Aorta (tissue), 5 donors: ENCODE measurements at places on chromosomes 5 and 9. TPM values are rescaled to one million over a fixed set of nuclear protein-coding genes. Genes with fewer than 3 reads are reported as not detected.

GRCh38 chr9:136527721-136528710, 17.8 kb downstream of the NOTCH1 start:
- no peak for DNase-seq
- H3K4me3 ChIP-seq: no peak overlapping the region
- no peaks in the 10 kb centered on the region for H3K27me3 ChIP-seq
- no peaks in the 10 kb centered on the region for H3K4me1 ChIP-seq
- H3K27ac ChIP-seq: no peak overlapping the region

GRCh38 chr5:117186751-117187150, 612.1 kb upstream of the SEMA6A start:
- no peaks in the 10 kb centered on the region for H3K4me1 ChIP-seq
- no peak for DNase-seq
- H3K27me3 ChIP-seq: no peaks in the 10 kb centered on the region
- H3K27ac ChIP-seq: no peak overlapping the region
- no peaks in the 10 kb centered on the region for H3K36me3 ChIP-seq

PCDHB12 gene
- polyA plus RNA-seq: 0.75 TPM

NR5A1 gene
- polyA plus RNA-seq: not detected

SPATA31D4 gene
- polyA plus RNA-seq: not detected

- H3K36me3 ChIP-seq: no peaks in the 10 kb centered on the region
- H3K4me1 ChIP-seq: no peaks in the 10 kb centered on the region
- H3K27me3 ChIP-seq: no peaks in the 10 kb centered on the region
- H3K4me3 ChIP-seq: no peak overlapping the region
- no peak for DNase-seq
- H3K27ac ChIP-seq: no peak overlapping the region
Measured at GRCh38 chr5:139872851-139873794, 77.5 kb downstream of the PSD2 start.

GRCh38 chr5:82426464-82427154, 148.5 kb upstream of the RPS23 start:
- no peak overlapping the region for H3K4me3 ChIP-seq
- peak overlapping the region; percentile 25 for H3K27ac ChIP-seq
- no peaks in the 10 kb centered on the region for H3K4me1 ChIP-seq

TRIP13 gene
- polyA plus RNA-seq: 1.3 TPM

GRCh38 chr9:95862343-95862742, 13.1 kb upstream of the ERCC6L2 start:
- peaks cover 2% of the 10 kb centered on the region for H3K36me3 ChIP-seq
- no peak for DNase-seq

DNA sequence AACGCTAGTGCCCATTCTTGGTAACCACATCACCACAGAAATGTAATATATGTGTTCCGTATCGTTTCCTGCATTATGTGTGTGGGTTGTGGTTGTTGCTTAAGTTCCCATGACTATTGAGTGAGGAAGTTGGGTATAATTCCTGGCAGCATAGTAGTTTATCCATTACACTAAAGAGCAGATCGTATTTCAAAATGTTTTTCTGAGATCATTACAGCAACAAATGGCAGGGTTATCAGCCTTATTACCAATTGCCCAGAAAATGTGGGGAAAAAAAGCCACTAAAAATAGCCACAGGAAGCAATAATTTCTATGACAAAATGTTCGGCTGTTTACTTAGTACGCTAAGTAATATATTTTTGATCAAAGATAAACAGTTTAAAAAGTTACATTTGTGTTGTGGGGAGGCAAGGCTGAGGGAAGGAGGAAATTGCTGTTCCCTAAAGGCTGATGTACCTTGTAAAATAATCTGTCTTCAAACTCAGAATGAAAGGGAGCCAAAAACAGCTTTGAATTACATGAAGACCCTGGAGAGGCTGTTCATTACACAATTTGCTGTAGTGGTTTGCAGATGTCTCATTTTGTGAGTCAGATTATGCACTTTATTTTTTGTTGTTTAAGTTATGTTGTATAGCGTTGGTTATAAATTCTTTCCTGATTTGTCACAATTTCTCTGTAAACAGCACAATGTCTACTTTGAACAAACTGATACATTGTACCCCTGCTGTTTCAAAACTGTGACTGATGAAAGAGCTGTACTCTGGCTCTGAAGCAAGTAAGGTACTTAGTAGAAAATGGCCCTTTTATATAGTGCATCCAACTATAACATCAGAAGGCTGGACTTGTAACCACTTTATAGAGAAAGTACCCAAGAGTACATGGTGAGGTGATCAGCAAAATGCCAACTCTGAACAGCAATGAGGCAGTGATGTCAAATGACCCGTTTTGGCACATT, 1028.5 kb downstream of the NR2F1-AS1 start:
- no peak overlapping the region for H3K4me3 ChIP-seq
- no peaks in the 10 kb centered on the region for H3K36me3 ChIP-seq
- no peak for DNase-seq
- no peak overlapping the region for H3K27ac ChIP-seq
- no peaks in the 10 kb centered on the region for H3K4me1 ChIP-seq
- H3K27me3 ChIP-seq: no peaks in the 10 kb centered on the region

DNA sequence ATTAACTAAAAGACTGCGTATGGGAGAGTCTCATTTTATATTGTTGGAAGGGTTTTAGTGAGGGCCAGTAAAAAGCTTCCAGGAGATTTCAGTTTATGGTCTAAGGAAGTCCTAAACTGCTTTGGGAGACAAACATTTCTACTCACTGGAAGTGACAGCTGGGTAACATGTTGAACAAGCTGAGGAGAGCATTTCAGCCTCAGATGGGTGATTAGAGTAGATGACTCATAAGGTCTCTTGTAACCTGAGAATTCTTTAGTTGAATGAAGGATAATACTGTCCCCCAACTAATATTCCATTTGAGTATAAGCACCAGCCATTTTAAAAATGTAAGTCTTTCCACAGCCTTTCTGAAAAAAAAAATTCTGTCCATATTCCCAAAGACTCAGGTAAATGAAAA, 218.0 kb upstream of the C9orf72 start:
- H3K36me3 ChIP-seq: no peaks in the 10 kb centered on the region
- H3K4me3 ChIP-seq: no peak overlapping the region
- DNase-seq: no peak
- H3K27ac ChIP-seq: no peak overlapping the region
- no peaks in the 10 kb centered on the region for H3K4me1 ChIP-seq
- H3K27me3 ChIP-seq: no peaks in the 10 kb centered on the region

PPP2R2B gene
- polyA plus RNA-seq: 9.0 TPM

PAXX gene
- 192 TPM for polyA plus RNA-seq

PCDHB15 gene
- polyA plus RNA-seq: 4.4 TPM

SPINK4 gene
- 129 TPM for polyA plus RNA-seq

SCGB3A2 gene
- polyA plus RNA-seq: 2.0 TPM

ENC1 gene
- polyA plus RNA-seq: 2.1 TPM

DNA sequence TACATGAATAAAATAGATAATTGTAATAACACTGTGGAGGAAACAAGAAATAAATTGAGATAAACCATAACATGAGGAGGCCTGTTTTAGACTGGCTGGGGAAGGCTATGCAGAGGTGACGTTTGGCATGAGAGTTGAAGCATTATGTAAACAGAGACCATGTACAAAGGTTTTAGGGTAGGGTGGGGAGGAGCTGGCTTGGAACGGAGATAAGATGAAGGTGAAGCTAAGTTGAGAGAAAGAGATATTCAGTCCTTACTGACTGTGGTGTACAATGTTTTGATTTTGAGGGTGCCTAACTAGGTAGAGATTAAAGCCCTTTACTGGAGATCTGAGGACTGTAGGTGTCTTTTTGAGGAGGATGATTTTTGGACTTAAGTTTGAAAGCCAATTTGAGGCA, 17.8 kb downstream of the MAN2A1 start:
- no peaks in the 10 kb centered on the region for H3K27me3 ChIP-seq
- DNase-seq: no peak
- H3K4me3 ChIP-seq: no peak overlapping the region
- peaks cover 24% of the 10 kb centered on the region for H3K4me1 ChIP-seq
- H3K36me3 ChIP-seq: no peaks in the 10 kb centered on the region
- H3K27ac ChIP-seq: no peak overlapping the region

DNA sequence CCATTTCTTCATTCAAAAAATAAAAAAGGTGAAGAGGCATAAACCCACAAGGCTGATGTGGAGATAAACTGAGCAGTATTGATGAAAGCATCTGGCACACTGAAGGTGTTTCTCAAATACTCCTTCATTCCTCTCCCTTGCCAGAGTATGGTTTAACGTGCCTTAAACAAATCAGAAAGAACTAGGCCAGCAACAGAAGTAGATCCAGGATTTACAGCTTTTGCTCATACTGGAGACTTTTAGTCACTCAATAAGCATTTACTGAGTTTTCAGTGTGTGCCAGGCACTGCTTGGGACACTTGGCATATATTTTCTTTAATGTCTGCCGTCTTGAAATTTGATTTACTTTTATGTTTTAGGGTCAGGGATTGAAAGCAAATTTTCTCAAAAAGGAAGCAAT, 53.0 kb downstream of the BNC2 start:
- H3K36me3 ChIP-seq: no peaks in the 10 kb centered on the region
- no peaks in the 10 kb centered on the region for H3K4me1 ChIP-seq
- H3K4me3 ChIP-seq: no peak overlapping the region
- H3K27ac ChIP-seq: no peak overlapping the region
- no peaks in the 10 kb centered on the region for H3K27me3 ChIP-seq
- no peak for DNase-seq

FOXD4L6 gene
- not detected for polyA plus RNA-seq

- peaks cover 2% of the 10 kb centered on the region for H3K4me1 ChIP-seq
- no peak for DNase-seq
Measured at GRCh38 chr5:176994460-176995121, 12.0 kb downstream of the UIMC1 start.

DNA sequence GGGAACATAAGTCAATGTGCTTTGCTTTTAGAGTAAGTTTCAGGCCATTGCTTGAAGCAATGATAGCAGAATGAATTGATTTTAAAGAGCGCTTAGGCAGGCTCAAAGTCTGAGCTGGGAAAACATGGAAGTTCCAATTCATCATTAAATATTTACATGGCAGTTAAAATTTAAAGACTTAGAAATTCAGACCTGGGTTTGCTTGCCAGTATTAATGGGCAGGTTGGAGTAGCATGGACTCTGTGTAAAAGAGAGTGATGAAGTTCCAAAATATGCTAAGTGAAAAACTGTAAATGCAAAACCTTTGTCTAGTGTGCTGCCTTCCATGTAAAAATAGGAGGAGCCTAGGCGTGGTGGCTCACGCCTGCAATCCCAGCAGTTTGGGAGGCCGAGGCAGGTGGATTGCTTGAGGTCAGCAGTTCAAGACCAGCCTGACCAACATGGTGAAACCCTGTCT, 48.3 kb upstream of the PIK3R1 start:
- H3K36me3 ChIP-seq: no peaks in the 10 kb centered on the region
- no peaks in the 10 kb centered on the region for H3K27me3 ChIP-seq
- H3K4me1 ChIP-seq: no peaks in the 10 kb centered on the region
- H3K27ac ChIP-seq: no peak overlapping the region
- no peak overlapping the region for H3K4me3 ChIP-seq

GRCh38 chr5:15365070-15365469, 134.9 kb upstream of the FBXL7 start:
- no peak overlapping the region for H3K4me3 ChIP-seq
- no peak overlapping the region for H3K27ac ChIP-seq
- no peaks in the 10 kb centered on the region for H3K36me3 ChIP-seq
- peaks cover 2% of the 10 kb centered on the region for H3K4me1 ChIP-seq
- DNase-seq: no peak

LHX2 gene
- not detected for polyA plus RNA-seq

MYOT gene
- 0.26 TPM for polyA plus RNA-seq

ARL14EPL gene
- not detected for polyA plus RNA-seq

DNA sequence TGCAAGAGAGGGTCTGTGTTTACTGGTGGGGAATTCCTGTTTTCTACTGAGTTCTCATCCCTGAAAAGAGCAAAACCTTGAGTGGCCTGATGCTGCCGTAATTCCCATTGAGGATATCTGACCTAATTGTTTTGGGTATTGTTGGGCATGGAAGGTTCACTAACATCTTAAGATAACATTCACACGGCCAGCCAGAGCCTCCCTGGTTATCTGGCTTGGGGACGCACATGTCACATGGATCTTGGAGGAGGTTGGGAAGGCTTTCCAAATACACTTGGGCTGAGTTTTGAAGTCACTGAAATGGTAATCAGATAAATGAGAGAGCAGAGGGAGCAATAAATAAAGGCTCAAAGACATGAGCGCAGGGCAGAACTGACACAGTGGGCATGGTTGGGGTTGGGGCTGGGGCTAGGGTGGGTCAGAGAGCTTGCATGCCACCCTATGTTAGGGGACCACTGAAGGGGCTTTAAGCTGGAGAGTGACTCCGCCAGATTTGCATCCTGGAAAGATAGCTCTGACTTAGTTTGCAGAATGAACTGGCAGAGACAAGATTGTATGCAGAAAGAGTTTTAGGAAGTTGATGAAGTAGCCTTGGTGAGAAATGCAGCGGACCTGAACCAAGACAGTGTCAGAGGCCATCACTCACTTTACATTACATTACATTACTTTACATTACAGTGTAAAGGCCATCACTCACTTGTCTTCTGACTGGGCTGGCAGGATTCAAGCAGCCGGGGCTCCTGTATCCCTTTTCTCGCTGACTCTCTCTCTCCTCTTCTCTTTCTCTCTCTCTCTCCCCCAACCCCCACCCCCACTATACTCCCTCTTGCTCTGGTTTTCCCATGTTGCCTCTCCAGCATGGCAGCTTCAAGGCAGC, 24.2 kb downstream of the SLC1A1 start:
- no peaks in the 10 kb centered on the region for H3K27me3 ChIP-seq
- no peaks in the 10 kb centered on the region for H3K36me3 ChIP-seq
- no peak for DNase-seq
- no peak overlapping the region for H3K27ac ChIP-seq

- no peaks in the 10 kb centered on the region for H3K36me3 ChIP-seq
- H3K4me1 ChIP-seq: no peaks in the 10 kb centered on the region
- H3K27ac ChIP-seq: no peak overlapping the region
- DNase-seq: no peak
- no peaks in the 10 kb centered on the region for H3K27me3 ChIP-seq
Measured at GRCh38 chr9:5442400-5443011, 4.8 kb upstream of the PLGRKT start.

DNA sequence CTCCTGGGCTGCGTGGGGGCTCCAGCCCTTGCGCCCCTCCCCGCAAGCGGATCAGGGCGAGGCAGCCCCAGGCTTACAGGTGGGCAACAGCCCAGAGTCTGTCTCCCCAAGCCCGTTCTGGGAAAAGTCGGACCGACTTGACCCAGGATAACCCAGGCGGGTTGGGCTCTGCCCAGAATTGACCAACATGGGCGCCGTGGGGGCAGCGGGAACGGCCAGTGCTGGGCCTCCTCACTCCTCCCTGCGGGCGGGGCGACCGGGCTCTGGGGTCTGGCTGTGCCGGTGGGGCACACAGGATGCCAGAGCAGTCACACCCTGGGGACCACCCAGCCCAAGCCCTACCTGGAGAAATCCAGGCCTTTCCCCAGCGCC, 15.3 kb upstream of the SYNPO start:
- peak overlapping the region; percentile 80 for H3K27ac ChIP-seq
- no peaks in the 10 kb centered on the region for H3K27me3 ChIP-seq
- H3K36me3 ChIP-seq: no peaks in the 10 kb centered on the region

CCNH gene
- polyA plus RNA-seq: 23.0 TPM

- no peak overlapping the region for H3K4me3 ChIP-seq
- no peaks in the 10 kb centered on the region for H3K27me3 ChIP-seq
- H3K36me3 ChIP-seq: no peaks in the 10 kb centered on the region
- no peaks in the 10 kb centered on the region for H3K4me1 ChIP-seq
- no peak overlapping the region for H3K27ac ChIP-seq
Measured at GRCh38 chr5:96478983-96479382, 45.9 kb upstream of the PCSK1 start.

GRCh38 chr5:68239487-68239886, 23.9 kb downstream of the PIK3R1 start:
- H3K27me3 ChIP-seq: no peaks in the 10 kb centered on the region
- no peaks in the 10 kb centered on the region for H3K36me3 ChIP-seq
- DNase-seq: peak; percentile 87
- peak overlapping the region; percentile 28 for H3K27ac ChIP-seq
- H3K4me3 ChIP-seq: no peak overlapping the region
- H3K4me1 ChIP-seq: peaks cover 8% of the 10 kb centered on the region
